ENCODE measurements at places on chromosomes 11 and 22.

DNA sequence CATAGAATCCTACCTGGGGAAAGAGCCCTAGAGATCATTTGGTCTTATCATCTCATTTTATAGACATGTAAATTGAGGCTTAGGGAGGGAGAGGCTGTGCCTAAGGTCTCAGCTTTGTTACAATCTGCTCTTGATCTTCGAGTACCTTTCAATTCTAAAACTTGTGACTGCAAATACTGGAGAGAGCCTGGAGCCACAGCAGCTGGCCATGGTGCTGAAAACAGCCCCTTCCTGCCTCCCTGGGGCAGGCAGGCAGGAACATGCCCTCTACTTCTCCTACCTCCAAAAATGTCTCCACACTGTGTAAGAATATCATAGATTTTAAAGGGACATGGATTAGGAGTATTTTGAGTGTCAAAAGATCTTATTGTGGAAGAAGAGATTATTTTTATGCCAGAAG lies 52.2 kb downstream of the C22orf42 start:
- DNase-seq, result peak; percentile 49

- DNase-seq, result no peak
Observed at GRCh38 chr22:45321827-45322226, 12.1 kb downstream of the FAM118A start.

- no peak for DNase-seq
Observed at GRCh38 chr22:36330655-36331305, 57.0 kb downstream of the MYH9 start.

- peak; percentile 88 for DNase-seq
Observed at GRCh38 chr11:44893846-44894617, 56.7 kb downstream of the TP53I11 start.

DNA sequence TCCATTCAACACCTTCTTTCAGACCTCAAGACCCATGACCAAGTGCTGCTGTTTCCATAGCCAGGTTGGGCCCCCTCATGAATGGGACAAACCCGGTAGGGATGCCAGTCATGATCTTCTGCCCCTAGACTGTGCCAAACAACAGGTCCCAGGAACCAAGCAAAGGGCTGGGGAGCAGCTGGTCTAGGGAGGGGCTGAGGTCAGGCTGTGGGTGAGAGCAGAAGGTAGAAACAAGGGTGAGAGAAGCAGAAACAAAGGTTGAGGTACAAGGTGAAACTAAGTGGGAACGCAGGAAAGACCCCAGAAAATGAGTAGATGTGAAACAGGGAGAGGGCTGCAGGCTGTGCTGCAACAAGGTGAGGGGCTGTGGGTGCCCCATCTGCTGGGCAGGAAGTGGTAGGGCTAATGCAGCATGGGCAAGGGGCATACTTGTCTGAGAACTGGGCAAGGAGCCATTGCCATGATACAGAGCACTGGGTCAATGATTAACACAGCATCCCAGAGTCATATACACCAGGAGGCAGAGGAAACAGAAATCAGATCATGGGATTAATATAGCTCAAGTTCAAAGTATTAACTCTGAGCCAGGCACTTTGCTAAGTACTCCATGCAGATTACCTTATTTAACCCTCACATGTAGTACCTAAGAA lies 45.9 kb downstream of the SLC1A2 start:
- DNase-seq, result no peak

GRCh38 chr22:18031695-18032454 lies 7.5 kb upstream of the MICAL3 start:
- DNase-seq, result peak; percentile 65
